AG09309 (cell line): ENCODE measurements at places on chromosomes 2 and 18.

DNA sequence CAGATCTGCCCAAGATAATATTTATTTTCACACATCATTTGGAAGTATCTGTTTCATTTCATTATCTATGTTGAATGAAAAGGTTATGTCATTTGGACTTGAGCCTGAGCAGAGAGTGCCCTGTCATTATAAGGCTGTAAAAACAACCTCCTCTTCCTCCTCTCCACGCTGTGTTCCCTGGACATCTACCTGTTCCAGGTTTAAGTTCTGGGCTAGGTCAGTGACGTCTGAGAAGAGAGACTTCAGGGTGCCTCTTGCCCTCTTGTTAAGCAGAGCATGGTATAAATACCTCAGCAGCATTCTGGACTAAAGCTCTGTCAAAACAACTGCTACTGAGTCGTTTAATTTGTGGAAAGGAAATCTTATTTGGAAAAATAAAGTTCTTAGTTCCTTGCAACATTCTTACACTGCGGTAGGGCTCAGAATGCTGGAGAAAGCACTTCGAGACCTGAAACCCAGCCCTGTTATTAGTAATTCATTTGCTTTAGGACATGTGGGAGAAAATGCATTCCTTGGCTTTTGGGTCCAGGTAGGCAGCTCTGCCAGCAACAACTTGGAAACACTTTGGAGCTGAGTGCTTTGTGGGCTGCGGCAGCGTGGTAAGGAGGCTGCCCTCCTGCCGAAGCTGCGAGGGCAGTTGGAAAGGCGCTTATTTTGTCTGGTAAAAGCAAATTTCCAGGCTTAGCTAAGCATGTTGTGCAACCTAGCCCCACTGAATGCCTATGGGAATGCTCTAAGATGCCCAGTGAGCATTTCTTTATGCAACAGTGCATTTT lies 91.8 kb upstream of the NEDD4L start:
- DNase-seq: no peak

DNA sequence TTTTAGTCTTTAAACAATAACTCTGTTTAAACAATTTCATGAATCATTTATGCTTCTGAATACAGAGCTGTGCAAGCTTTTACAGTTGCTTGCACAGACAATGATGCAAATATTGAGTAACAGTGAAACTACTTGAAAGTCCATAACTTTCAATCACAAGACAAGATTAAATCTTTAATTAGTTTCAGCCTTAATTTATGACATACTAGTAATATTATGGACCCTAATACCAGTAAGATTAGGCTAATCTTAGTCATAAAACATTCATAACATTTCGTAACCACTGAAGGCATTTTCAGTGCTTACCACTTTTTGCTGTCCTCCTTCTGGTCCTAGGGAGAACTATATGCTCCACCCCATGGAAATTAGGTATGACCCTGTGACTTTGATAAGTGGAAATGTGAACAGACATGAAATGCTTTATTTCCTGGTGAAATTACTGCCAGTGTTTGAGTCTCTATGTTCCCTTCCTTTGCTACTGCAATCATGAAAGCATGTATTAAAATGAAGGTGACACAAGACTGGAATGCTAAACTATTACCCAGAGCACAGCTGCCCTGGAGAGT lies 1.8 kb upstream of the COBLL1 start:
- peak; percentile 69 for DNase-seq

GRCh38 chr2:238851026-238851425 lies 3.1 kb downstream of the TWIST2 start:
- no peak for DNase-seq

GRCh38 chr2:102520009-102520408 lies 47.0 kb downstream of the SLC9A4 start:
- DNase-seq: no peak

GRCh38 chr18:56388571-56388970 lies 249.8 kb downstream of the TXNL1 start:
- DNase-seq: no peak
